ENCODE measurements at places on chromosomes 13 and 19. TPM values are rescaled to one million over a fixed set of nuclear protein-coding genes. Genes with fewer than 3 reads are reported as not detected.

PGLYRP1 gene
- total RNA-seq = 1.3 TPM

GNA15 gene
- 18.6 TPM for total RNA-seq

GFY gene
- not detected for total RNA-seq

ZGLP1 gene
- total RNA-seq = 3.7 TPM

SYDE1 gene
- total RNA-seq = 17.0 TPM

SERP2 gene
- 6.6 TPM for total RNA-seq

GTF3A gene
- total RNA-seq = 97.4 TPM

N4BP2L1 gene
- 81.8 TPM for total RNA-seq

ZSWIM9 gene
- 4.3 TPM for total RNA-seq

UBL3 gene
- 58.2 TPM for total RNA-seq

MCEMP1 gene
- 68.4 TPM for total RNA-seq

PSPN gene
- total RNA-seq = 1.5 TPM

FBN3 gene
- total RNA-seq = 26.4 TPM

ZNF763 gene
- total RNA-seq = 3.3 TPM

GRCh38 chr13:103931885-103932284, 865.7 kb upstream of the SLC10A2 start:
- no peak for DNase-seq

GRCh38 chr13:107211073-107211472, 643.1 kb upstream of the ARGLU1 start:
- peak; percentile 87 for DNase-seq

DNA sequence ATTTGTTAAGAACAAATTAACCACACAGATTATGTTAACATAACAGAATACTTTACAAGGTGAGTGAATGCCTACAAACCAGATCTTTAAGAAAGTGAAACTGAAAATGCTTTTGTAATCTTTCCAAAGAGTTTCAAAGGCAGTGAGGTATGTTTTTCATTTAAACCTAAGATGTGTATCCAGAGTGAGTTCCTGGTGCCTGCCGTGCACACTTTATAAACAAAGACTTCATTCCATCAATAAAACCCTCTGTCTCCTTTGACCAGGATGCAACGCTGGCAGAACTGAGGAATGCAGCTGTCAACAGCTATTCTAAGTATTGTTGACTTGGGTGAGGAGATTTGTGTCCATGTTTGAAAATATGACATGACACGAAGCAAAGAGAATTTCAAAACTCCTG, 344.6 kb downstream of the DNAJC15 start:
- no peak for DNase-seq

DNA sequence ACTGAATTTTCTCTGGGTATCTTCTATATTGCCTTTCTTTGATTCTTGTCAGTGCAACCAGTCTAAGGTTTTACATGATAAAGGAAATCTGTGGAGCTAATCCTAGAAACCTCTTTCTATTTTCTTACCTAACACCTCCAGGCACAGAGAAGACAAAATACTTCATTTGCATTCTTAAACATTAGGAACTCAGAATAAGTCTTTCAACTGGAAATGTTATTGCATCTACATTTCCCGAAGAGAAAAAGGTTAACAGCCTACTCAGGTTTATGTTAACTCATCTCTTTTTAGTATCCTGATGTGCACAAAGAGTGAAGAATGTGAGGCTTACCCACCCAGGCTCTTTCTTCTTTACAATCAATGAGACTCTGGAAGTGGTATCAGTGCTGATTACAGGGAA, 106.7 kb downstream of the PCCA start:
- DNase-seq = no peak

GRCh38 chr13:113616281-113616906, 31.8 kb downstream of the TFDP1 start:
- no peak for DNase-seq

DNA sequence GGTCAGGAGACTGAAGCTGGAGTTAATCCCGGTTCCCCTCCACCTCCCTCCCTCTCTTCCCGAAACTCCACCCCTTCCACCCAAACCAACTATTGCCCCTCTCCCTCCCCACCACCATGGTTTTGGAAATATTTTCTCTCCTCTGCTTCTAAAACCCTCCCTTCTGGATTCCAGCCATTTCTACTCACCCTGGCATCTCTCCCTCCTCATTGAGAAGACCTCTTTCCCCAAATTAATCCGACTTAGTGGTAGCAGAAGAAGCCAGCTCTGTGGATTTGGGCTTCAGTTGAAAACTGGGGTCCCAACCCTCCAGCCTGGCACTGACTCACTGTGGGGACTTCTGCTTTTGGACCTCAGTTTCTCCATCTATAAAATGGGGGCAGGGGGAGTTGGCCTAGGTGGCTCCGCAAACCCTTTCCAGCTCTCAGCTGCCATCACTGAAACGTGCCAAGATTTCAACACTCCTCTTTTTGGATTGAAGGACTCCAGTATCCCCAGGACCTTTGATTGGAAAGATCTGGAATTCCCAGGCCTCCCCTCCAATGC, 1.6 kb downstream of the GPR4 start:
- DNase-seq = no peak

GRCh38 chr13:83943530-83944279, 61.4 kb upstream of the SLITRK1 start:
- DNase-seq = peak; percentile 1

DNA sequence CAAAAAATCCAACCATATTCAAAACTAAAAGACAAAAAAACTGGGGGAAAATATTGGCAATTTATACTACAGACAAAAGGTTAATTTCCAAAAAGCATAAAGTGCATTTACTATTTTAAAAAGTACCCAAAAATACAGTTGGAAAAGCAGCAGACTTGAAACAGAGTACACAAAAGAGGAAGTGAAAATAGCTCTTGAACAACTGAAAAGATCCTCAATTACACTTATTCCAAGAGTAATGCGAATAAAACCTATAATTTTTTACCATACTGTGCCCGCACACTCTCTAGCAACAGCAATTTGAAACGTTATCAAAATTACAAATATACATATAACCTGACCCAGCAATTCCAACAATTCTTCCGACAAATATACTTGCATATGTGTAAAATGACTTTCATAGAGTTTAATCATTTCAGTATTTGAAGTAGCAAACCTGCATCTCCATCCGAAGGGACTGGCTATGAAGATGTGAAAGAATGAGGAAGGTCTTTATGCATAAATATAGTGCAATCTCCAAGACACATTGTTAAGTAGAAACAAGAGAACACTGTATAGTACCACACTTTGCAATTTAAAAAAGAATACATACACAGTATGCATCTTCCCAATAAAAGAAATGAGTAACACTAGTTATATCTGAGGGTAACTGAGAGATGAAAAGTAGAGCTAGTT, 25.4 kb downstream of the ALG5 start:
- DNase-seq = no peak

DNA sequence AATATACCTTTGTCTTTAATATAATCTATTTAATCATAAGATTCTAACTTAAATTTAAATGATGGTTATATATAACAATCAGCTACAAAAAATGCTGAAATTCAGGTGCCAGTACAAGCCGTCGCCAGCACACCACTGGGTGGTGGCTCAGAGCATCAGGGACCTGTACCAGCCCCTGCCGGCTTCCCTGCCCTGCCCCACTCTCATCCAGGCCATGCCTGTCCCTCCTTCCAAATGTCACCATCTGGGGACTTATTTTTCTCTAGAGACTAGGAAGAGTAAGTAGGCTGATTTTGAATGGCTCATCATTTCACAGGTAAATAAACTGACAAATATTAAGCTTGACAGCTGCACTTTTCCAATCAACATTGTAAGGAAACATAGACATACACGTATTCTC, 1.6 kb downstream of the METTL21C start:
- DNase-seq = no peak

DNA sequence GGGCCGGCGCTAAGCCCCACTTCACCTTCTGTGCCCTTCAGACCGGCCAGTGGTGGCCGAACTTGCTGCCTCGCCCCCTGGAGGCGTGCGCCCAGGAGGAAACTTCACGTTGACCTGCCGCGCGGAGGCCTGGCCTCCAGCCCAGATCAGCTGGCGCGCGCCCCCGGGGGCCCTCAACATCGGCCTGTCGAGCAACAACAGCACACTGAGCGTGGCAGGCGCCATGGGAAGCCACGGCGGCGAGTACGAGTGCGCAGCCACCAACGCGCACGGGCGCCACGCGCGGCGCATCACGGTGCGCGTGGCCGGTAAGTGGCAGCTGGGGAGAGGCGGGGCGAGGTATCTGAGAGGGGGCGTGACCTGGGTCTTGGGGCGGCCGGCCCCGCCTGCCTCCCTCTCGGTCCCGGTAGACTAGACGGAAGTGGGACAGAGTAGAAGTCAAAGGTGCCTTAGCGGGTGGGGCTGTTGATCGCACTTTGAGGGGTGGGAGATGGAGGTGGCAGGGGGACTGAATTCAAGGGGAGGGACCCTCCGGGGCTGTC, 5.6 kb downstream of the ICAM5 start:
- DNase-seq = peak; percentile 47

- DNase-seq = no peak
Measured at GRCh38 chr13:52707375-52707774, 32.2 kb downstream of the CNMD start.

- peak; percentile 20 for DNase-seq
Measured at GRCh38 chr13:73693215-73693614, 441.0 kb downstream of the KLF12 start.

- DNase-seq = no peak
Measured at GRCh38 chr13:23449398-23450162, 16.1 kb upstream of the SACS start.

DNA sequence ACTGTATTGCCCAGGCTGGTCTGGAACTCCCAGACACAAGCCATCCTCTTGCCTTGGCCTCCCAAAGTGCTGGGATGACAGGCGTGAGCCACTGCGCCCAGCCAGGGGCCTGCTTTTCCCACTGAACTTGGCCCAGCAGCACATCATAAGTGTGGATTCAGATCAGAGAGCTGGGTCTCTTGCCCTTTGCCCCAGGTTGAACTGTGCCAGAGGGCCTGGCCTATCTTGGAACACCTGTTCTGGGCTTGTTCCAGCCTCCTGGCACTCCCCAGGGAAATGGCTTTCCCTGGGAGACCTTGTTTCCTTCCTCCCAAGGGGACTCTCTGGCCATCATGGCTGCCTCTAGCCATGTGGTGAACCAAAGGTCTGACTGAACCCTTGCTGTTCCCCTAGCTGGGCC, 3.4 kb downstream of the CC2D1A start:
- no peak for DNase-seq

- no peak for DNase-seq
Measured at GRCh38 chr13:93066187-93066586, 160.4 kb upstream of the GPC6 start.

DNA sequence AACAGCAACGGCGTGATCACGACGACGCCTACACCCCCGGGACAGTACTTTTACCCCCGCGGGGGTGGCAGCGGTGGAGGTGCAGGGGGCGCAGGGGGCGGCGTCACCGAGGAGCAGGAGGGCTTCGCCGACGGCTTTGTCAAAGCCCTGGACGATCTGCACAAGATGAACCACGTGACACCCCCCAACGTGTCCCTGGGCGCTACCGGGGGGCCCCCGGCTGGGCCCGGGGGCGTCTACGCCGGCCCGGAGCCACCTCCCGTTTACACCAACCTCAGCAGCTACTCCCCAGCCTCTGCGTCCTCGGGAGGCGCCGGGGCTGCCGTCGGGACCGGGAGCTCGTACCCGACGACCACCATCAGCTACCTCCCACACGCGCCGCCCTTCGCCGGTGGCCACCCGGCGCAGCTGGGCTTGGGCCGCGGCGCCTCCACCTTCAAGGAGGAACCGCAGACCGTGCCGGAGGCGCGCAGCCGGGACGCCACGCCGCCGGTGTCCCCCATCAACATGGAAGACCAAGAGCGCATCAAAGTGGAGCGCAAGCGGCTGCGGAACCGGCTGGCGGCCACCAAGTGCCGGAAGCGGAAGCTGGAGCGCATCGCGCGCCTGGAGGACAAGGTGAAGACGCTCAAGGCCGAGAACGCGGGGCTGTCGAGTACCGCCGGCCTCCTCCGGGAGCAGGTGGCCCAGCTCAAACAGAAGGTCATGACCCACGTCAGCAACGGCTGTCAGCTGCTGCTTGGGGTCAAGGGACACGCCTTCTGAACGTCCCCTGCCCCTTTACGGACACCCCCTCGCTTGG, 966 bp downstream of the JUNB start:
- DNase-seq = peak; percentile 77

- peak; percentile 94 for DNase-seq
Measured at GRCh38 chr19:5403968-5404640, 51.1 kb upstream of the ZNRF4 start.

GRCh38 chr13:89150362-89150761, 1479.2 kb downstream of the SLITRK5 start:
- DNase-seq = peak; percentile 81

- no peak for DNase-seq
Measured at GRCh38 chr13:38135592-38135991, 214.1 kb upstream of the UFM1 start.

DNA sequence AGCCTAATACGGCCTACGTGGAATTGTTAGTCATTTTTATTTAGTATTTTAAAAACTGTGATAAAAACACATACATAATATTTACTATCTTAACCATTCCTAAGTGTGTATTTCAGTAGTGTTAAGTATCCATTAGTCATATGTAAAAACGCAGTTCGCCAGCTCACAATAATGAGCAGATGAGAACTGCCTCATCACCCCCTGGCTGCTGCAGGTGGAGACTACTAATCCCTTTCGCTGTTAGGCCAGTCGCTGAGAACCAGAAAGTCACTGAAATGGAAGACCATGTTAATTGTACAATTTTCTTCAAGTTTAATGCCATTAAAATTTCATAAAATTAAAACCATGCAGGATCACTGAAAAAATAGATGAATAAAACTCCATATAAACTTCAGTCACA, 1.6 kb downstream of the ESD start:
- no peak for DNase-seq

- no peak for DNase-seq
Measured at GRCh38 chr19:47994209-47994802, at the start of gene ELSPBP1. TSS of gene ELSPBP1 (plus strand) at chr19:47994632. CDS start at chr19:48008668, 14,036 bp downstream.

DNA sequence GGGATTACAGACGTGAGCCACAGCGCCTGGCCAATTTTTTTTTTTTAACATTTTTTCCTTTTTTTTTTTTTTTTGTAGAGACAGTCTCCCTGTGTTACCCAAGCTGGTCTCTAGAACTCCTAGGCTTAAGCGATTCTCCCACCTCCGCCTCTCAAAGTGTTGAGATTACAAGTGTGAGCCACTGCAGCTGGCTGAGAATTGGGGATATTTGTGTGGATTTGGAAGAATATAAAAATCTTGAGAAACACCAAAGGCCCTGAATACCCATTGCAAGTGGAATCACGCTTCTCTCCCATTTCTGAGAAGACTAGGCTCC, 79.9 kb upstream of the ABCC4 start:
- DNase-seq = peak; percentile 16

GRCh38 chr13:79779761-79780160, 298.8 kb downstream of the NDFIP2 start:
- DNase-seq = no peak

All from lung (tissue), 17 donors.